ENCODE measurements at places on chromosomes 7 and 10.

DNA sequence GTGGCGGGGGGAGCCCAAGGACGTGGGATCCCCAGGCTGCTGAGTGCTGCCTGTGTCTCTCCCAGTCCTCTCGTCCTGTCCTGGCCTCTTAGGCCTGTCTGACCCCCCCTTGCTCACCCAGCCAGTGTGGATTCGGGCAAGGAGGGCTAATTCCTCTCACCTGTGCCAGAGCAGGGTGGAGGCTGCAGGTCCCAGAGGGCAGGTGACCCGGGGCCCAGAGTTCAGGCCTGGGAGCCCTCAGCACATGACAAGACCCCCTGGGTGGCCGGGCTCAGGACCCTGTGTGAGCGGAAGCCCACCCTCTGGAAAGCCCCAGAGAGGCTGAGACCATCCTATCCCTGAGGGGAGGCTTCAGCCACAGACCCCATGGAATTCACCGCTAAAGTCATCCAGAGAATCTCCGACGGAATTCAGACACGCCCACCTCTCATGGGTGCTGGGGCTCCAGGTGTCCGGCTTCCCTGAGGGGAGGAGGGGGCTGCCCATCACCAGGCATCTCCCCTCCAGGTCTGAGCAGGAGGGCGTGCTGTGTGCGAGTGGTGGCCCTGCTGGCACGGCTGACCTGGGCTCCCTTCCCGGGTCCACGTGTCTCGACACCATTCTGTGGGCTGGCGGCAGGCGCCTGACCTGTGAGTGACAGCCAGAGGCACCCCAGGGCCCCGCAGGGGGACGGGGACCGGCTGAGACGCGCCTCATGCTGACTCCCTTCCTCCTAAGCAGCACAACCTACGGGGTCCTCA, 5.0 kb downstream of the KNDC1 start:
- DNase-seq, result no peak

DNA sequence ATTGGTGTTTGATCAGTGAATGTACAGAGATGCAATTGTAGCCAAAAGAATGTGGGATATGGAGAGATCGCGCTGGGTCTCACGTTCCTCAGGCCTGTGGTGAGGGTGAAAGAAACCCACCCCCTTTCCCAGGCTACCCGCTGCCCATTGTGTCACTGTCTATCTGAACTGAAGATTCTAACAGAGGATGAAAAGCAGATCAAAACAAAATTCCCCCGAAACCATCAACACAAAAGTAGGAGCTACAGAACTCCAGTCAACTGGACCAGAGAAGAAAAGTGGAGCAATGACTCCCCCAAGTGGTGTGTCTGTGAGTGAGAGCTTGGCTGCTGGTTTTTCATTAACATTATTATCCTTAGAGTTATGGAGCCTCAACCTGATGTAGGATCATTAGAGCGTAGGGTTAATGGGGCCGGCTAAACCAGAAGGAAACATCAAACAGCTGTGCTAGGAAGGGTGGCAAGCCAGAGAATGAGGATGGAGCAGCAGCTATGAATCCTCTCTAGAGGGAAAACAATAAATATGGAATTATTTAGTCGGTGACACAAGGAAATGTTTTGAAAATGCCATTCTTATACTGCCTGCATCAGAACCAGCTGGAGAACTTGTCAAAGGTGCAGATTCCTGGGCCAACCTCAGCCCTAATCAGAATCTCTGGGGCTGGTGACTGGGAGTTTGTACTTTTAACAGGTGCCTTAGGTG, 38.3 kb downstream of the AKR1B1 start:
- DNase-seq, result peak; percentile 75

DNA sequence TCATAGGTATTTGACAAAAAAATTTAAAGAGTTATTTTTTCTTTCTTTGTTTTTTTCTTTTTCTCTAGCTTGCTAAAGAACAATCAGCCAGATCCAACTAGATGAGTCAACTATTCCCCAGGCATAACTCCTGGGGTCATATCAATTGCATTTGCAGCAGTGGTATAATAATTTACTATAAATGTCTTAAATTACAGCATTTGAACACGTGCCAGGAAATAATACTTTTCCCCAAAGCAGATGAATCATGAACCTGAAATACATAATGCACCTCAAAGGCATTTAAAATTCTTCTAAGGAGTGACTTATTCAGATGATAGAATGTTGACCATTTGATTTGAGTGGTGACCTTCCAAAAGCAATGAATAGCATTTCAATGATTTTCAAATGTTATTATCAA, 190.1 kb downstream of the LRRTM3 start:
- no peak for DNase-seq

- no peak for DNase-seq
Measured at GRCh38 chr10:114073395-114074186, 29.9 kb downstream of the ADRB1 start.

- no peak for DNase-seq
Measured at GRCh38 chr7:42238709-42239366, 1.8 kb upstream of the GLI3 start.

- peak; percentile 72 for DNase-seq
Measured at GRCh38 chr7:151251689-151252560, 3.4 kb upstream of the SMARCD3 start.

DNA sequence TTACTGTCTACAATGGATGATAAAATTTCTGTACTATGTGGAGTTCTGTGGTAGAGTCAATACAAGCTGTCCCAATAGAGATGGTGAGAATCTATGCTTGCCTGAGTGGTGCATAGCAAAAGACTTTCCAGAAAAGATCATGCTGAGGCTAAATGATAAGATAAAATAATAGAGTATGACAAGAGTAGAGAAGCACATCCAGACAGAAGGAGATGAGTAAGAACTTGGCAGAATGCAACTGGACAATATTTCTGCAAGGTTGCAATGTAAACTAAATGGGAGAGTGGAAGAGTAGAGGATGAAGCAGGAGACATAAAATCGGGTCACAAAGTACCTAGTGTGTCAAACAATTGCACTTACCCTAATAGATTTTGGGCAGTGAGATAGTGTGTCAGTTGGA, 347.6 kb downstream of the MDFIC start:
- no peak for DNase-seq
